ENCODE measurements at places on chromosomes 7 and 10.

GRCh38 chr10:48404646-48405045, 98.2 kb downstream of the MAPK8 start:
- no peak for DNase-seq

DNA sequence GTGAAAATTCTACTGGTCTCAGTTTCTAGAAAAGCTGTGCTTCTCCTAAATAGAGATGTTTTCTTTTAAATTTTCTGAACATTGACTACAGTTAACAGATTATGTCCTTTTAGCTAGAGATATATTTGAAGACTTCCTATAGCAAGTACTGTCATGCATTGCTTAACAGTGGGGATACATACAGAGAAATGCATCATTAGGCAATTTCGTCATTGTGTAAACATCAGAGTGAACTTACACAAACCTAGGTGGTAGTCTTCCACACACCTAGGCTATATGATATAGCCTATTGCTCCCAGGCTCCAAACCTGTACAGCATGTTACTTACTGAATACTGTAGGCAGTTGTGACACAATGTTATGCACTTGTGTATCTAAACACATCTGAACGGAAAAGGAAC, 28.5 kb downstream of the PIK3CG start:
- DNase-seq, result no peak

- DNase-seq, result no peak
Measured at GRCh38 chr10:86229376-86229775, 137.2 kb downstream of the GRID1 start.

- no peak for DNase-seq
Measured at GRCh38 chr7:41581041-41581440, 121.8 kb downstream of the INHBA start.

DNA sequence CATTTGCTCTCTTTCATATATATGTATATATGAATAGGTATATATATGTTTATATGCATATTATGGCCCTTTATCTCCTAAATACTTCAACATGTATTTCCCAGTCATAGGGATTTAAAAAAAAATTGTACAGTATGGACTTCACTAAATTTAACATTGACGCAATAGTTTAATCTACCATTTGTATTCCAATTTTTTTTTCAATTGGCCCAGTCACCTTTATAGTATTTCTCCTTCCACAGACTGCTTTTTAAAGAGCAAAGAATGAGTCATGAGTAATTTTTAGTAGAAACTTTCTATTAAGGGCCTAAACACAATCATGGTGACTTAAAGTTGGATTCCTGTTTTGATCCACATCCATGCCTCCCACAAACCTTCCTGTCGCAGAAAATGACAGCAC, 20.5 kb downstream of the CCSER2 start:
- DNase-seq, result peak; percentile 20

GRCh38 chr10:30870896-30871295, 160.8 kb downstream of the ZNF438 start:
- no peak for DNase-seq

GRCh38 chr7:73827567-73828106, 3.2 kb upstream of the CLDN4 start:
- DNase-seq, result no peak

GRCh38 chr7:145269418-145270161, 433.7 kb upstream of the TPK1 start:
- no peak for DNase-seq

DNA sequence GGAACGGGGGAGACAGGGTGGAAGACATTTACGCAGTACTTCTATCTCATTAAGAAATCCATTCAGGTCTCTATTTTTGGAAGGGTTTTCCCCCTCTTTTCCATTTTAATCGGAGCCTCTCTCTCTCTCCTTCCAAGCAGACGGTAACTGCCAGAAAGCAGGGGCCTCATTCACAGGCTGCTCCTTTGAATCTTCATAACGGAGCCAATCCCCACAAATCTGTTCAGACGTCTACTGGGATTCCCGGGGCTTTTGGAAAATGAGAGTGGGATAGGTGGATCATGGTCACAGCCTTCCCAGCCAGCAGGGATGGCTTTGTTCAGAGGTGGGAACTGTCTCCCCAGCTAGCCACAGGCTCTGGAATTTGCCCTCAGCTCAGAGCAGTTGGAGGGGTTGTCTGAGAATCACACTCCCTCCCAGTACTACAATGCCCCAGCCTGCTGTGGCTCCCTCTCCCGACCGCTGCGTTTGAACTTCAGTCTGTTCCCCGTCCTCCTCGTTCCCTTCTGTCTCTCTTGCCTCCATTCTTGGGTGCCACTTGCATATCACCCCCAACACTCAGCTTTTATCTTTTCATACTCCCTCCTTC, 413.6 kb downstream of the PLXNA4 start:
- no peak for DNase-seq

DNA sequence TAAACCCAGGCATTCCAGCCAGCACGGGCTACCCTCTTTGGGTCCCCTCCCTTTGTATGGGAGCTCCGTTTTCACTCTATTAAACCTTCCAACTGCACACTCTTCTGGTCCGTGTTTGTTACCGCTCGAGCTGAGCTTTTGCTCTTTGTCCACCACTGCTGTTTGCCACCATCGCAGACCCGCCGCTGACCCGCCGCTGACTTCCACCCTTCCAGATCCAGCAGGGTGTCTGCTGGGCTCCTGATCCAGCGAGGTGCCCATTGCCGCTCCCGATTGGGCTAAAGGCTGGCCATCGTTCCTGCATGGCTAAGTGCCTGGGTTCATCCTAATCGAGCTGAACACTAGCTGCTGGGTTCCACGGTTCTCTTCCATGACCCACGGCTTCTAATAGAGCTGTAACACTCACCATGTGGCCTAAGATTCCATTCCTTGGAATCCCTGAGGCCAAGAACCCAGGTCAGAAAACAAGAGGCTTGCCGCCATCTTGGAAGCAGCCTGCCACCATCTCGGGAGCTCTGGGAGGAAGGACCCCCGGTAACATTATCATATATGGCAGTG, 14.5 kb downstream of the ZNF277 start:
- no peak for DNase-seq

DNA sequence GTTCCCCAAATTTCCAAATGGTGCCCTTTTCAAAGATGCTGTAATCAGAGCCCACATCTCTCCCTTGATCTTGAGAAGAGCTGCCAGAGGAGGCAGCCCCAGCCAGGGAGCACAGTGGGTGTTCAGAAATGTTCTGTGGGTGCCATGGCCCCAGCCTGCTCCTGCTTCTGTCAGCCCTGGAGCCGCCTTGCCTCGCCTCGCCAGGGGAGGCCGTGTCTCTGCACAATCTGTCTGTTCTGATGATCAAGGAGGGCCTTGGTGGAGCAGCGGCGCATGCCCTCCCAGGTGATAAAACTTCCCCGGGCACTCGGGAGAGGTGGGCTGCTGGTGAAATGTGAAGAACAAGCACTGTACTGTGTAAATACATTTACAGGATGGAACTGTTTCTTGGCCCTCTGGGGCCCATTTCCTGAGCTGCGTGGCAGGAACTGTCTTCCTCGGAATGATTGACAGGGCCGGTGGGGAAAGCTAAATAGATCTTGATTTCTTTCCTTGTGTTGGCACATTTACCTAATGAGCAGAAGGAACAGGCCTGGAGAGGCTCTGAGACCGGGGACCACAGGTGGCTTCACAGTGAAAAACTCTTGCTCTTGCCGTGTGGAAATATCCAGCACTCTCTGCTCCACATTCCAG, 207.8 kb upstream of the PODXL start:
- DNase-seq, result no peak

- peak; percentile 100 for DNase-seq
Measured at GRCh38 chr7:131188367-131189339, 139.0 kb upstream of the MKLN1 start.

GRCh38 chr10:43982250-43982649, 333.6 kb upstream of the ZNF32 start:
- DNase-seq, result no peak

GRCh38 chr10:97849103-97849686, 448 bp upstream of the GOLGA7B start:
- DNase-seq, result no peak

GRCh38 chr7:38846280-38846679, 62.7 kb downstream of the VPS41 start:
- no peak for DNase-seq

GRCh38 chr10:12471135-12471534, 121.8 kb downstream of the CAMK1D start:
- no peak for DNase-seq

- DNase-seq, result no peak
Measured at GRCh38 chr10:64658528-64658927, 1137.3 kb downstream of the REEP3 start.

DNA sequence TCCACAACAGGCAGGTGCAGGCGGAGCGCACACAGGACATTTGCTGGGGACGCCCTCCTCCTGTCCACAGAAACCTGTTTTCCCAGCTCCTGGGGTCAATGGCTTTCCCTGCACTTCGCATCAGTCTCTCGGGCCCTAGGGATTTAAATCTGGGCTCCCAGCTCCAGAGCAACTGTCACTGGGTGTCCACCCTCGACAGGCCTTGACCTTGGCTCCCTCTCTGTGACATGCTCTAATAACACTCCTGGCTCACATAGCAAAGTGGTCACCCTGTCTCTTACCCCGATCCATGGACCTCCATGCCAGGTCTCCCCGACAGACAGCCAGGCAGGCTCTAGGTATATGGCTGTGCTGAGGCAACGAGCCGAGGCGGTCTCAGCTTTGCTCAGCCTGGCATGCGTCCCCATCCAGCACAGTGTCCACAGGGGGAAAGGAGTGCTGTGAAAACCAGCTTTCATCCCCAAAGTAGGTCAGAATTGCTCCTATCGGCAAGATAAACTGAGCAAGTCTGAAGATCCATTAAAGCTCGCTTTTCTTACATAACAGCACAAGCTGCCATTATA, 195.6 kb downstream of the TNS3 start:
- no peak for DNase-seq

DNA sequence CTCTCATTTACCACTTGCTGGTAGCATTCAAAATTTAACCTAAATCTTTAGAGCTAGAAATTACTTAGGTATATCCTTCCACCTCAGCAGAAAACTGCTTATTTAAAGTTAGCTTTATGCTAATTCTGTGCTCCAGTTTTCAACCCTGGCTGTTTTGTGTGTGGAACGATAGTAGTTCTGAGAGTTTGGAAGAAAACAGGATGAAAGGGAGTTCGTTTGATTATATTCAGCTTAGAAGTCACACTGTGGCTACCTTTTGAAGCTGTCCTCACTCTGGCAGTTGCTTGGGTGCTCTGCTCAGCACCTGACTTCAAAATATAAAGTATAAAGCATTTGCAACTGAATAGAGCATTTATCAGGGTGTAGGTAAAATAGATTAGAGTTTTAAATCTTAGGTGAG, 2.6 kb upstream of the ASCC1 start:
- no peak for DNase-seq

GRCh38 chr7:140857048-140857447, 67.7 kb downstream of the BRAF start:
- no peak for DNase-seq

DNA sequence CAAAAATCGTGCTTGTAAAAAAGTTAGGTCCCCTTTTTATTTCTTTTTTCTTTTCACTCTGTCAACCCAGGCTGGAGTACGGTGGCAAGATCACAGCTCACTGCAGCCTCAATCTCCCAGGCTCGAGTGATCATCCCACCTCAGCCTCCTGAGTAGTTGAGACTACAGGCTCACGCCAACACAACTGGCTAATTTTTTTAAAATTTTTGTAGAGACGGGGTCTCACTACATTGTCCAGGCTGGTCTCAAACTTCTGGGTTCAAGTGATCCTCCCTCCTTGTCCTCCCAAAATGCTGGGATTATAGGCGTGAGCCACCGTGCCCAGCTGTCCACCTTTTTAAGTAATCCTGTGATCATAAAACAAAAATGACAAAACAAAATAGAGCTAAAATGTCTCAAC, 19.4 kb upstream of the ARHGAP12 start:
- DNase-seq, result no peak

DNA sequence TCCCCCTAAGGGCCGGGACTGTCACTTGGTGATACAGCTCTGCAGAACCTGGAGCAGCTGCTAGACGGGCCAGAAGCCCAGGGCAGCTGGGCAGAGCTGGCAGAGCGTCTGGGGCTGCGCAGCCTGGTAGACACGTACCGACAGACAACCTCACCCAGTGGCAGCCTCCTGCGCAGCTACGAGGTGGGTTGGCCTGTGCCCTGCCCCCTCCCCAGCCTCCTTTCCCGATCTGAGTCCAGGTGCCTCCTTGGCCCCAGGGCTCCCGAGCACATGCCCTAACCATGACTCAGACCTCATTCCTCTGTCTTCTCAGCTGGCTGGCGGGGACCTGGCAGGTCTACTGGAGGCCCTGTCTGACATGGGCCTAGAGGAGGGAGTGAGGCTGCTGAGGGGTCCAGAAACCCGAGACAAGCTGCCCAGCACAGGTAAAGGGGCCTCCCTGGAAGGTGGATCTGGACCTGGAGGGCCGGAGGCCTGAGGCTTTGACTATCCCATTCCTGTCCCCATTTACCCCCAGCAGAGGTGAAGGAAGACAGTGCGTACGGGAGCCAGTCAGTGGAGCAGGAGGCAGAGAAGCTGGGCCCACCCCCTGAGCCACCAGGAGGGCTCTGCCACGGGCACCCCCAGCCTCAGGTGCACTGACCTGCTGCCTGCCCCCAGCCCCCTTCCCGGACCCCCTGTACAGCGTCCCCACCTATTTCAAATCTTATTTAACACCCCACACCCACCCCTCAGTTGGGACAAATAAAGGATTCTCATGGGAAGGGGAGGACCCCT, 6.4 kb downstream of the NFKB2 start:
- no peak for DNase-seq

DNA sequence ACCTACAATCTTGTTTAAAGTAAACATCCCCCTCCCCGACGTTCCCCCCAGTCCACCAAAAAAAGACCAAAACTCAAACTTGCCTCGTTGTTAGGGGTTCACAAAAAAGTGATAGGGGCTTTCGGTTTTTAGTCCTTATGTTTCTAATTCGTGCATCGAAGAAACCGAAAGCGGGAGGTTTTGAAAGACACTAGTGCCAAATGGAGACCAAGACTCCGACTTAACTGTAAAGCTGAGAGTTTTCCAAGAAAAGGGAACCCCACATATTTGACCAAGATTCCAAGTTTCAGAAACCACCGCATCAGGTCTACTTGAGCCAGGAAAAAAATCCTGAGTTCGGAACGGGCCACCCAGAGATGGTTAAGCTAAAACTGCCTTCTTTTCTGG, 534 bp downstream of the PSMA2 start:
- no peak for DNase-seq

DNA sequence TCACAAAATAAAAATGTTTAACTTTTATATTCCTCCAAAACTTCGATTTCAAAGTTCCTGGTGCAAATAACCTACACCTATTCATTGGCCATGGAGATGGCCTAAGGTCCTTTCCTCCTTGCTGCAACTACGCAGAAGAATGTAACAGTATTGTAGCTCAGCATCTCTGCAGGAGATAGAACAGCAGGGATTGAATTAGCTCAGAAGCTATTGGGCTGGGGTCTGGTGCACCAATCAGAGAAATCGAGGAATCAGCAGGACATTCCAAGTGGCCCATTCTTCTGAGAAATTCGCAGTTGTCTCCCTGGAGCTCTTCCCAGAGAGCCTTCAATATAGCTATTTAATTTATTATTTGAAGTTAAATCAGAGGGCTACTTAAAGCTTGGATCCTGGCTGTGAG, 560.6 kb downstream of the GATA3 start:
- DNase-seq, result no peak
